Stimulated activated CD8-positive, alpha-beta memory T cell treated with anti-CD3 and anti-CD28 coated beads, Interleukin-4, amount 100 ng/mL, for 24 hours (primary cell): ENCODE measurements at places on chromosomes 3 and 15.

DNA sequence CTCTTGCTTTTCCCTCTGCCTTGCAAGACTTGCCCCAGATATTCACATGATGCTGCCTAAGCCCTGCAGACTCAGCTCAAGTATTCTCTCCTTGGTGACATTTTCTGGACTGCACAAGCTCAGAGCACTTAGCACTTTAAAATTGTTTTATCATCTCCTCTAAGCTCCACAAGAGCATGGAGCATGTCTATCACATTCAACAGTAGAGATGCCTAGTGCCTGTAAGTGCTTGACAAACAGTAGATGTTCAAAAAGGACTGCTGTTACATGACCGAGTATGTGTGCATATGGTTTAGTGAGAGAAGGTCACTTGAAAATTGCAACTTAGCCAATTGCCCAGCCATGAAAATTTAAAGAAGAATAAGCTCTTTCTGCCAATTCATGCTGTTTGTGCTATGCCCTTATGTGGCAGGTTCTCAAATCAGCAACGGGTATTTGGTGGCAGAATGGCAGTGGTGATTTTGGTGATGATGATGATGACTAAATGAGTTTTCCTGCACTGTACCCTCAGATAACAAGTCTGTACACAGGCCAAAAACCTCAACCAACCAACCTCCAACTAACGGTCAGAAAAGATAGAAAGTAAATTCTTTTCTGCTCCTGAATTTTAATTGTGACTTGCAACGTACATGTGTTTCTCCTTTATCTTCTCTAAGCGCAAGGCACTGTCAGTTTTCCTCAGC is 647.2 kb upstream of the UBE2E2 start:
- no peak for DNase-seq

- DNase-seq, result no peak
These were observed 45.6 kb downstream of the LRRC3B start for GRCh38 chr3:26668171-26668570.

DNA sequence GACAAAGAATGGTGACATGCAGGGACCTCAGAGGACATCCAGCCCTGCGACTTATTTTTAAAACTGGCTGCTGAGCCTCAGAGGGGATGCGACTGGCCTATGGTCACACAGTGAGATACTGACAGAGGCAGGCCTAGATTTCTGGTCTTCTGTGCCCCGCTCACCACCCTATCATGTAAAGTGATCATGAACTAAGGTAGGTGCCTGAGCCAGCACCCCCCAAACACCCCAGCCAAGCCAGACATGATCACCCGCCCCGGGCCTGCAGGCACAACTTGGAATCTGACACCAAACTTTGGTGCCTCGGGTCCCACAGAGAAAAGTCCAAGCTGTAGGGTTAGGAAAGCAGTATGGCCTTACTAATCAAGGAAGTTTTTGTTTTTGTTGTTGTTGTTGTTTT is 33.9 kb upstream of the HHATL start:
- DNase-seq, result no peak

DNA sequence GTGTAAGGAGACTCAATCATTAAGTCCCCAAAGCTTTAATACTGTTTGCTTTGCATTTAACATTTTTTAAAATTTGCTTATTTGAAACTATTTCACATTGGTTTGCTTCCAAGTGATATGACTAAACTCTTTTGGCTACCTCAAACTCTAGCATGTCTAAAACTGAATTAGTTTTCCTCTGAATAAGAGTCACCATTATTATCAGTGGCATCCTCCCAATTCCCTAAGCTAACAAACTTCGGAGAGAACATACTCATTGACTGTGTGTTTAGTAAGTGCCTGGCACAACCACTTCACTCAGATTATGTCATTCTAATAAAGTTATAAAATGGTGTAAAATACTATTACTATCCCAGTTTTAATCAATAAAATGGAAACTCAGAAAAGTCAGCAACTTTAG is 21.9 kb downstream of the ATOSA start:
- DNase-seq, result no peak

DNA sequence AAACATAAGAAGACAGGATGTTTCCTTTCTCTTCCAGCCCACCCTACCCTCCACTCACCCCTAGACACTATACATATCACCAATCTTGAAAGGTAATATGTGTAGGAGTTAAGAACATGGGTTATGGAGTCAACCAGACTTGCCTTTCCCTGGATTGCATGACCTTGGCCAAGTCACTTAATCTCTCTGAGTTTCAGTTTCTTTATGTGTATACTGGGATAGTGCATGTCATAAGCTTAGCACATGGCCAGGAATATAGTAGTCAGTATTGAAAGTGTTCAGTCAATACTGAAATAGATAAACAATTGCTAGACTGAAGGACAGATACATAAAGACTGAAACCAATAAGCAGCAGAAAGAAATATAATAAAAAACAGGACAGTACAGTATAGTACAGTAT is 283.2 kb upstream of the STT3B start:
- DNase-seq, result no peak

DNA sequence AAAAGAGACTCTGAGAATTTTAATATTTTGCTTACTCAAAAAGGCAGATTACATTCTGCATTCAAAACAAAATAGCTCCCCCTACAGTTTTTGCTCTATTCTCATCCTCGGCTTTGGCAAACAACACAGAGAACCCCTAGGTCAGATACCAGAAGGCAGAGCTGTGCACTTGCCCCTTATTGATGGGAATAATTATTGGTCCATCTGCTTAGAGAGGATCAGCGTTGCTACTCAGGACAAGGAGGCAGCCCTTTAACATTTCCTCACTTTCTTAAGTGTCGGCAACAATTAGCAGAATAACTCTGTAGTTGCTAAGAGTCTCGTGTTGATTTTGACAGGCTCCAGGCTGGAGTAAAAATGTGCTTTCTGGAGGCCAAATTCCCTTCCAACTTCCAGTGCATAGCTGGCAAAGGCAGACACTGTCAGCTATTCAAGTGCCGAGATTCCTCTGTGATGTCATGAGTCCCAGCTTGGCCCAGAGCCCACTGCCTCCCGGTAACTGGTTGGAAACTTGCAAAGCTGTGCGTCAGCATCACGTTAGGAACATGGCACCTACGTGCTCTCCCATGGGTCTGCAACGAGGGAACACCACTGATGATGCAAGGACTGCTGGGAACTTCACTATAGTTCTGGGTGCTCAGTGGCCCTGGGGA is 482.7 kb upstream of the ADAMTS9 start:
- no peak for DNase-seq
